ENCODE measurements at places on chromosomes 7 and 10.

GRCh38 chr10:368579-369220 is 233.4 kb downstream of the ZMYND11 start:
- DNase-seq: no peak

- no peak for DNase-seq
Observed at GRCh38 chr10:70221030-70221429, 12.2 kb downstream of the PPA1 start.

DNA sequence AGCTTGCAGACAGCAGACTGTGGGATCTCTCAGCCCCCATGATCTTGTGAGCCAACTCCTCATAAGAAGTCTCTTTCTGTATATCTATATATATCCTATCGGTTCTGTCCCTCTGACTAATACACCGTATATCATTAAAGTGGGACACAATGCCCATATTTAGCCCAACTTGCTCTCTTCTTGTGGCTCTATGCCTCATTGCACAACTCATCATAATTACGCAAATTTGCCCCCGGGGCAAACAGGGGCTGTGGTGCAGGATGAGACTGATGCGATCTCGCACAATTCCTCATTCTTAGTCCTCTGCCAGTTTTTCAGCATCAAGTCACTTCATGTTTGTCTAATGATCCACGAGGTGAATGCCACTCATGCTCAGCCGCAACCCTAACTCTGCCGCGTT is 183.2 kb downstream of the PRPF18 start:
- DNase-seq: no peak

GRCh38 chr10:13399236-13399635 is 51.1 kb upstream of the SEPHS1 start:
- no peak for DNase-seq

DNA sequence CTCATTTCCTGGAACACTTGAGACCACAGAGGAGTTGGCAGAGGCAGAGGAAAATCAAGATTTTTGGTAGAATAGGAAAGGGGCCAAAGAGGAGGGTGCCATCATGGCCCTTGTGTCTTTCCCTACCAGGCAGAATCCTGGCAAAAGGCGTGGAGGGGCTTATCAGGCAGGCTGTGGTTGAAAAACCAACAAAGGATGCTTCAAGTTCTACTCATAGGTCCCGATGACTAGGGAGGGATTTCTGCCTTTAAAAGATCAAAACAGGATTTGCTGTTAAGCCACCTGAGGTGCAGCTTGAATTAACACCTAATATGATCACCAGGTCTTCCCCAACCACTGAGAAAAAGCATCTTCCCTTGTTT is 45.7 kb downstream of the BPGM start:
- no peak for DNase-seq

GRCh38 chr7:151888079-151889067 is 11.5 kb upstream of the PRKAG2 start:
- DNase-seq: no peak

DNA sequence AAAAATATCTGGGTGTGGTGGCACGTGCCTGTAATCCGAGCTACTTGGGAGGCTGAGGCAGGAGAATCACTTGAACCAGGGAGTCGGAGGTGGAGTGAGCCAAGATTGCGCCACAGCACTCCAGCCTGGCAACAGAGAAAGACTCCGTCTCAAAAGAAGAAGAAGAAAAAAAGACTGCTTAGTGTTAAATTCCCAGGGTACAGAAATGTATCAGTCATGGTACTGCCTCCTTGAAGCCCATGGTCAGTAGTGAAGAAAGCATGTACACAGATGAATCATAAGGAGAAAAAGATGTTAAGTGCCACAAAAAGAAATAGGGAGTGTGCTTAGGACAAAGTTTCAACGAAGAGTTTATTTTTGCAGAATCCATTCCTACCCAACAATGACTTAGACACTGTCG is 62.5 kb upstream of the KMT2E start:
- no peak for DNase-seq

GRCh38 chr7:114921631-114922025 is 266 bp upstream of the MDFIC start:
- DNase-seq: no peak
